ENCODE measurements at places on chromosomes 11 and 22.

- DNase-seq: no peak
These were observed 18.4 kb downstream of the TNKS1BP1 start for GRCh38 chr11:57306161-57306876.

- DNase-seq: no peak
These were observed 5.0 kb upstream of the RNF169 start for GRCh38 chr11:74743640-74744039.

DNA sequence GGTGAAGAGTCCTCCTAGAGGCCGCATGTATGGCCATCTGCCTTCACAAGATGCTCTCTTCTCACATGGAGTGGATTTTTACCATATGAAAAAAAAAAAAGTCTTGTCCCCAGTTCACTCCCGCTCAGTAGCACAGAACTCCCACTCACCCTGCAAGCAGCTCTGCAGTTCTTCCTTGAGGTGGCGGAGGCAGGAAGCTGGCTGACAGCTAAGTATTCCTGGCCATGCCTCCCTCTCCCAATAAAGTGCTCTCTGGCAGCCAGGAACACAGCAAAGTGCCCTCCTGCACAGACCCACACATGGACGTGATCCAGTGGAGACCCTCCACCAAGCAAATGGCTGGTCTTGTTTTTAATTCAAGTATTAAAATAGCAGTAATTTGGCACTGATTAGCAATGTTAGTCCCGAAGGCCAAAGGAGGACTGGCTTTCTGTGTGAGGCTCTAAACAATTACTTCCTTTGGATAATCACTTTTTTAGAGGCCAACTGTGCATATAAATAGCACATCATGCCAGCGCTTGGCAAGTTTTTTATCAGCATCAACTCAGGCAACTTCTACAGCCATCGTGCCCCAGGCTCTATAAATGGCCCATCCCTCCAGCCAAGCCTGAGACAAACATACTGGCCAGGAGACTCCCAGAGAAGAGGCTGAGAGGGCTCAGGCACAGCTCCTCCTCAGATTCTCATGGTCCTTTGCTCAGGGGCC is 413.6 kb downstream of the OPCML start:
- DNase-seq: no peak

GRCh38 chr11:77252555-77253270 is 48.8 kb downstream of the GDPD4 start:
- no peak for DNase-seq

DNA sequence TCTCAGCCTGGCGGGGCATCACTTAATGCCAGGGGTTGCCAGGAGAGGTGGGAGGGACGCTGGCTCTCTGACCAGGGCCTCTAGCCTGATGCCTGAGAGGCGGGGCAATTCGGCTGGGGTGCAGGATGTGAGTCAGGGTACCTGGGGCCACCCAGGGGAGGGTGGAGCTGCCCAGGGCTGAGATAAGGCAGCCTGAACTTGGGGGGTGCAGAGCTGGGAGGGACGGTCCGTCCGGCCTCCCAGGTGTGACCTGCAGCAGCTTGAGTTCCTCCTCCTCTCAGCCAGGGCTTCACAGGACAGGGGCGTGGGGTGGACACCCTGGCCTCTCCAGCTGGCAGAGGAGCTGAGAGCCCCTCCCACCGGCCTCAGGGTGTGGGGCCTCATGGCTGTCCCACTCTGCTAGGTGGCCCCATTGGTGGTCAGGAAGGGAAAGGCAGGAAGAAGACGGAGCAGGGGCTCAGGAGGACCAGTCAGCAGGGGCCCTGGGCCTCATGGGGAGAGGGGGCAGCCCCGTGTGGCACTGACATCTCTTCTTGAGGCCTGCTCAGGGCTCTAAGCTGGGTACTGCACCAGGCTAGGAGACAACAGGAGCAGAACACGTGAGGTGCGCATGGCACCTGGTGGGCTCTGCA is 942 bp upstream of the RPS6KA4 start:
- DNase-seq: no peak

DNA sequence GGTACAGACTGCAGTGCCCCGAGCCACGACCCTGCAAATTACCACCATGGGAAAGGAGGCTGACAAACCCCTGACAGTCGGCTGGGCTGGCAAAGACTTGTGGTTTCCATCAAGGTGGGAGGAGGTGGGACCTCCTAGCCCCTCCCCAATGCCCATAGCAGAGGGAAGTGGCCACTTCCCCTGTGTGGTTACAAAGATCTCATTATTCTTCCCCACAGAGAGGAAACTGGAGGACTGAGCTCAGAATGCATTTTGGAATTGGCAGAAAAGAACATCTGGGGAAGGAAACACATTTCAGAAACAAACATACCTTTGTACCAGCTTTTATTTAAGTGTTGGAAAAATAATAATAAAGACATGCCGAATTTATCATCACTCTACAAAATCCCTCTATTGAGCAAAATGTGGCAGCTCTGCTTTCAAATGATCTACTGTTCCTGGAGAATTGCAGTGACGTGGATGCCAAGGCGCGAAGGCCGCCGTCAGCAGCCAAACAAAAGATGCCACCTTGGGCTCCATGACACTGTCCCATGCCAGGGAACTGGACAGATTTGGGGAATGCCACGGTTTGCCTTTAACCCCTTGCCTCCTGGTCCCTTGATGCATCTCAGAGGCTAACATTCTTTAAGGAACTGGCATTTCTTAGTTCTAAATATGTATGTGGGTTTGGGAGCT is 169.6 kb downstream of the CRYBB2 start:
- DNase-seq: no peak

GRCh38 chr11:24762076-24762475 is 265.2 kb downstream of the LUZP2 start:
- no peak for DNase-seq

DNA sequence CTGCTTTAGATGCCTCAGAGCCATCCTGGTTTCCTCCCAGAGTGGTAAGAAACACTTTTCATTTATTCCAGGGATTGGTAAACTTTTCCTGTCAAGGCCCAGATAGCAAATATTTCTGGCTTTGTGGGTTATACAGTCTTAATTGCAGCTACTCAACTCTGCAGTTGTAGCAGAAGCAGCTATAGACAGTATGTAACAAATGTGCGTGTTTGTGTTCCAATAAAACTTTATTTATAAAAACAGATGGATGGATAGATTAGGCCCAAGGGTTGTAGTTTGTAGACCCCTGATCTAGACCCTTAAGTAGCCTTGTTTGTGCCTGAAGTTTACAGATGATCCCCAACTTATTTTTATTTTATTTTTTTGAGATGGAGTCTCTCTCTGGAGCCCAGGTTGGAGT is 17.9 kb downstream of the NNMT start:
- no peak for DNase-seq

- DNase-seq: no peak
These were observed 182.7 kb downstream of the ADAMTS15 start for GRCh38 chr11:130631119-130631518.

DNA sequence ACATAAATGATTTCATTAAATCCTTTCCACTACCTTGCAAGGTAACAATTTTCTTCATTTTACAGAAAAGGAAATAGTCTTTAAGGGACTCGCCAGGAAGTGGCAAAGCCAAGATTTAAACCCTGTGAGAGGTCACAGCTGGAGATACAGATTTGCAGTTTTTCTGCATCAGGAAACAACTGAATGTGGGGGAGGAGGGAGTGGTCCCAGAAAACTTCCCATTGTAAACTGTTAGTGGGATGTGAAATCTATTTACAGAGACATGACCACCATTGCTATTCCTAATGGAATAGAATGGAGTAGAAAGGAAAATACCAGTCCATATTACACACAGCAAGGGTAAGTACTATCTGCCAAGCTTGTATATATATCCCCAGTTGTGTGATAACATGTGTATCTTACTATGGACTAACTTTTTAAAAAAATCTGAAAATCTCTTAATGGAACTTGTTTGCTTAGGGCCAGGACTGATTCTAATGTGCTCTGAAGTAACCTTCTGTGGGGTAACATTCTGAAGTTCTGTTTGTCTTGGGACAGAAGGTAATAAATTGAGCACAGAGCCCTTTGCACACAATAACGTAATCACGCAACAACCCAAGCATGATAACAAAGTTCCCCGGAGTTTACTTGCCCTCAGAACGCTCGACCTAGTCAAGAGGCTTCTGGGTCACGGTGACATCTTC is 10.9 kb upstream of the TSKU start:
- DNase-seq: no peak

- no peak for DNase-seq
These were observed 4.3 kb downstream of the SCUBE1 start for GRCh38 chr22:43338766-43339345.

GRCh38 chr11:67248653-67249052 is 17.6 kb upstream of the GRK2 start:
- no peak for DNase-seq

DNA sequence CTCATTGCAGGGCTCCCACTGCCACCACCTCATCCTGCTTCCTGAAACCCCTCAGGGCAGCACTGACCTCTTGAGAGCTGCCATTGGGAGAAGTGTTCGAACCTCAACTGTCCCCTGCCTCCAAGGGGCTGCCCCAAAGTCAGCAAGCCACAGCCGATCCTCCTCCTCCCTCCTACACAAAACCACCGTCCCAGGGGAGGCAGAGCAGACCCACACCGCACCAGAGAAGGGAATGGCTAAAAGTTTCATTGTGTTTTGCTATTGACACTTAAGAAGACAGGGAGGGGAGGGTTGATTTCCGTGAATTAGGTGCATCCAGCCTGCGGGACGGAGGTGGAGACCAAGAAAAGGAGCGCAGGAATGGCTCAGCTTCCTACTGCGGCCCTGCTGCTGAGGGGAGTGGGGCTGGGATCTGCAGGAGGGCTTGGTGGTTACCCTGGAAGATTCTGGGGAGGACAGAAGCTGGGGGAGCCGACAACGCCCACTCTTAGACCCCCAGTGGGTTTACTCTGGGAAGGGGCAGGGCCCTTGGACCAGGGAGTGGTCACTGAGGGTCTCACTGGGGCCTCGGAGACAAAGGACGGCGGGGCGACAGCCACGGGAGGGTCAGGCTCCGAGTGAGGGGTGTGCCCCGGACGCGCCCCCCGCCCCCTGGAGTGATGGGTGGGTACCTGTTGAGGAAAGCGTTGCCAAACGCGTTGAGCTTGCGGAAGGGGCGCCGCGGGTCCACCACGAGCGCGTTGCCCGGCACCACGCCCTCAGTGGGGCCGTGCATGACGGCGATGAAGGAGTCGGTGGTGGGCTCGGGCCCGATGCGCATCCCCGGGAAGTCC is 815 bp downstream of the EHD1 start:
- no peak for DNase-seq

GRCh38 chr11:83693306-83693992 is 407.3 kb upstream of the CCDC90B start:
- DNase-seq: no peak

DNA sequence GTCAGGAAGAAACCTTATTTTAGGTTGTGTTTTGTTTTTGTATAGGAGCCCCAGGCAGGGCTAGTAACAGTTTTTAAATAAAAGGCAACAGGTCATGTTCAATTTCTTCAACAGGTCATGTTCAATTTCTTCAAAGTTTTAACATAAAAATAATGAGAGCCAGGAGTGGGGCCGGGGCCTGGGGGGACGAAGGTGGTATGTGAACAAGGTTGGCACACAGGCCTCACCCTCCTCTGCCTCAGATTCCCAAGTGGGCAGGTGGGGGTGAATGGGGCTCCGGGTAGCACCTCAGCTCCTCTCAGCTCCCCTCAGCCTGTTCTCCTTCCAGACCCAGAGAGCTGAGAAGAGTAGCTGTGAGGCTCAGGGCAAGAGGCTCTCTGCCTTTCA is 4.4 kb downstream of the DERL3 start:
- DNase-seq: no peak

- DNase-seq: no peak
These were observed 12.8 kb downstream of the GATD1 start for GRCh38 chr11:764322-765024.

DNA sequence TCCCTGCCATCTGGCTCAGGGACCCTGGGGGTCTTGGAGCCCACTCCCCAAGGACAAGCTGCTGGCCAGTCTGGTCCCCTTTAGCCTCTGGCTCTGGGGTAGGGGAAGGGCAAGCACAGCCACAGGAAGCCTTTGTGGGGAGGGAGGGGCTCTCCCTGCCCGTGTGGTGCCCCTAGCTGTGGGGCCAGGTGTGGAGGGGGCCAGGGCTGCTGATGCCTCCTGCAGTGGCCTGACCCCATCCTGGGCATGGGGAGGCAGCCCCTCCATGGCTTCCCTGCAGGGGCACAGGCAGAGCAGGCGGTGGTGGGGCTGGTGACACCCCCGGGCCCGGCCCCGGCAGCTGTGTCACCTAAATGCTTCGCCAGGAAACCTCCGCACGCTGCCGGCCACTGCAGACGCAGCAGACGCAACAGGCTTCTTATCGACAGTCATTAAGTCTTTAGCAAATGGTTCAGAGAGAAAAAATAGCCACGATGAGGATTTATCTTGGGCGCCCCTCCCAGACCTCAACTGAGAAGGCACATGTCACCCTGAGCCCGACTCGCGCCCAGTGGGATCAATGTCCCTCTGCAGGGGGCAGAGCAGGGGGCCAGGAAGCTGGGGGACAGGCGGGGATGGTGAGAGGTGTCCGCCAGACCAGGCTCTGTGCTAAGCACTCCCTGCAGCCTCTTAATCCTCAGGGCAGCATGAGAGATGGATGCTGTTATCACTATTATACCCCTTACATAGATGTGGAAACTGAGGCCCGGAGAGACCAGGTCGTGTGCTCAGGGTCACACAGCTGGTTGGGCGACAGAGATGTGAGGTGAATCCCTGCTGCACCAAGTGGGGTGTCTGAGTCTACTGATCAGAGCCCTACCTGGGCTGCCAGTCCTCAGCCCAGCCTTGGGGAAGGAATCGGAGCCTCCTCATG is 33.9 kb downstream of the FLRT1 start:
- no peak for DNase-seq

DNA sequence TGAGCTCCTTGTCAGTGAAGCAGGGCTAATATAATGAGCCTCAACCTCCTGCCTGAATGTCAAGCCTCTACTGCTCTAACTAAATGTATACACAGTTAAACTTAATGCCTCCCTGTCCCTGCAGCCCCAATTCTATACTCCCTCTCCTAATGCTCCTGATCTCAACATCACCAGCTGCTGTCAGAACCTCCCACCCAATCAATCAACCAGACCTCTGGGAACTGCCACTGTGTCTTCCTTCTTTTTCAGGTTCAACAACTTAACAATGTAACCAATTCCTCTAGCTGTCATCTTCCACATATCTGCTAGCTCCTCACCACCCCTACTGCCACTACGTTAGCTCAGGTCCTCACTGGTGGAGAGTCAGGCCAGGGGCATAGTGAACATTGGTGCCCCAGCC is 339.8 kb upstream of the NARS2 start:
- DNase-seq: no peak

GRCh38 chr11:75233754-75234172 is 6.8 kb upstream of the TPBGL start:
- DNase-seq: no peak
